ENCODE measurements at places on chromosomes 1 and 21.

- no peak for DNase-seq
Measured at GRCh38 chr1:240031414-240031813, 60.3 kb upstream of the FMN2 start.

- no peak for DNase-seq
Measured at GRCh38 chr21:15967661-15968060, 237.9 kb downstream of the USP25 start.

- no peak for DNase-seq
Measured at GRCh38 chr1:30054126-30054525, 669.3 kb downstream of the MATN1 start.

GRCh38 chr1:244068567-244068966 lies 17.5 kb downstream of the ZBTB18 start:
- DNase-seq: no peak

GRCh38 chr1:159084152-159084551 lies 7.6 kb upstream of the AIM2 start:
- DNase-seq: no peak

- DNase-seq: peak; percentile 76
Measured at GRCh38 chr1:66725885-66726665, 26.2 kb upstream of the DYNLT5 start.

DNA sequence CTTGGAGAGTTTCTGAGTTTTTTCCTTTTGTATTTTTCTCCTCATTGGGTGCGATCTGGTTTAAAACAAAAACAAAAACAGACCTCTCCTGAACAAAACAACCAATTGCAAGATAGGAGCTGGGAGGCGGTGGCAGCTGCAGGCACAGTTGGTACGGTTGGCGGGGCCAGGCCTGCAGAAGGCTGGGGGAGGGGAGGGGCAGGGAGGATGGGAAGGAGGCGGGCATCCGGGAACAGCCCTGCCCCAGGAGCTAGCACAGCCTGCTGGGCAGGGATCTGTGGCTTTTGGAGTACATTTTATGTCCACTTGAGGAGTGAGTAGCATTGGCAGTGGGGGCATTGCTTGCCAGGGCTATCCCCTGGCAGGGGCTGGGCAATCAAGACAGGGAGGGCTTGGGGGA lies 5.2 kb downstream of the CAPN9 start:
- peak; percentile 75 for DNase-seq

Data from NCI-H524 (cell line).